Activated CD4-positive, alpha-beta T cell treated with anti-CD3 and anti-CD28 coated beads, Interleukin-2, amount 50 U/mL, for 48 hours (primary cell): ENCODE measurements at places on chromosomes 4 and X.
A peak's percentile ranks its signal among the peaks of the same experiment; 100 is the strongest.

- DNase-seq = no peak
These were observed 2.1 kb downstream of the SHISA3 start for GRCh38 chr4:42399393-42399792.

DNA sequence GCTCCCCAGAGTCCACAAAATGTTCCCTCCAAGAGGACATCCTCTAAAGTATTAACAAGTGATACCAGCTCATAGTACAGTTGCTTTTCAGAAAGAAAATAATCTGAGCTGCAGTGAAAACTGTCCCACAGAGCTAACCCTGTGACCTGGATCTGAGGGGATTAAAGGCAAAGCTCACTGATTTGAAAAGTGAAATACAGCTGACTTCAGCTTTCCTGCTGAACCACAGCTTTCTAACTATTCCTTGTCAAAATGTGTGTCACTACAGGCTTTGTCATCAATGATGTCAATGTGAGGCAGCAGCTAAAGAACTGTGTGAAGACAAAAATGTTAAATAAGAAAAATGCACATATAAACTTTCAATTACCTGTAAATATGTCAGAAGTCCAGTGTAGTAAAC lies 36.9 kb downstream of the DCHS2 start:
- DNase-seq = no peak

GRCh38 chr4:155974476-155974749 lies 20.7 kb upstream of the CTSO start:
- no peak for DNase-seq

GRCh38 chr4:78788007-78788889 lies 12.1 kb downstream of the BMP2K start:
- no peak for DNase-seq

- DNase-seq = peak; percentile 58
These were observed 788 bp downstream of the SAP30 start for GRCh38 chr4:173371292-173372192.

DNA sequence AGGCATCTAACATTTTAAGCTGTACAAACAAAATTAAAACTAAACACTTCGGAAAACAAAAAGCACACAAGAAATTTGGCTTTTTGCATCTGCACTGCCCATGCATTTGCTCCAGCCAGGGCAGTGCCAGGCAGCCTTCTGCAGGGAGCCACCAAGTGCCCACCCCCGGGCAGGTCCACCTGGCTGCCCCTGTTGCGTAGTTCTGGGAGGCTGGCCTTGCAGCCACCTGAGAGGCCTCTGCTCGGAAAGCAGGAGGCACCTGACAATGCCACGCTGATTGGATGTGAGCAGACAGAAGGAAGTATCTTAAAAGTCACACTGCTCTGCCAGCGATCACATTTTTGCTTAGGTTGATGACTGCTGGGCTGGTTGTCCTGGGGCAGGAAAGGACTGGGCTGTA lies 3.5 kb downstream of the TMEM271 start:
- no peak for DNase-seq

GRCh38 chr4:24677909-24678308 lies 93.6 kb upstream of the DHX15 start:
- DNase-seq = no peak

DNA sequence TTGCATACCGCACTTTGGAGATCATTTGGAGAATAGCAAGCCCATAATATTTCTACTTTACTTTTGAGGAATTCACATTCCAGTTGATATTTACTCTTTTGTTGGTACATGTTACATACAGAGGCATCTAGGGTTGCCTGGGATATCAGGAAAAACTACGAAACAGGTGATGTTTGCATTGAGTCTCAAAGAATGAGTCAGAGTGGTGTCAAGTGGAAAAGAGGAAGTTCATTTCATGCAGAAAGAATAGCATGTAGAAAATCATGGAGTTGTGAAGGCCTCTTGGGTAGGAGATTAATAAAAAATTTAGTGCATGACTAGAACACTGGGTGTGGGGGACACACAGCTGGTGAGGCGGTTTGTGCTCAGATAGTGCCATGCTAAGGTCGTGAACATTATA lies 33.5 kb upstream of the ELOVL6 start:
- DNase-seq = no peak

DNA sequence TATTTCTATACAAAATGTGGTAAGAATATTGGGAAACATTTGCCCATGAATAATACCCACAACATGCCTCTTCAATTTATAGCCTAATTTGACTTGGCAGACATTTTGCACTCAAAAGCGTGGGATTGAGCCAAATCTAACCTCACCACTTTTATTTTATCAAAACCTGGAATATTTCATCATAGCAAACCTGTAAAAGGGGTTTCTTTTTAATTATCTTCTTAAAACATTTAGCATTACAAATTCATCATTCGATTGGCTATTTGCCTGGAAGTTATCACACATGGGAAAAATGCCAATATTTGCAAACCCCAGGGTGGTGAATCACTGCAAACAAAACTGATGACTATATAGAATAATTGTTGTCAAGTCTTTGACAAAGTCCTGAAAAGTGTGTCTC lies 56.2 kb downstream of the VCX3B start:
- no peak for DNase-seq

GRCh38 chrX:57447856-57448255 lies 144.0 kb upstream of the ZXDB start:
- no peak for DNase-seq
